K562 (cell line): ENCODE measurements at places on chromosomes 16 and 17.
A peak's percentile ranks its signal among the peaks of the same experiment; 100 is the strongest.

DNA sequence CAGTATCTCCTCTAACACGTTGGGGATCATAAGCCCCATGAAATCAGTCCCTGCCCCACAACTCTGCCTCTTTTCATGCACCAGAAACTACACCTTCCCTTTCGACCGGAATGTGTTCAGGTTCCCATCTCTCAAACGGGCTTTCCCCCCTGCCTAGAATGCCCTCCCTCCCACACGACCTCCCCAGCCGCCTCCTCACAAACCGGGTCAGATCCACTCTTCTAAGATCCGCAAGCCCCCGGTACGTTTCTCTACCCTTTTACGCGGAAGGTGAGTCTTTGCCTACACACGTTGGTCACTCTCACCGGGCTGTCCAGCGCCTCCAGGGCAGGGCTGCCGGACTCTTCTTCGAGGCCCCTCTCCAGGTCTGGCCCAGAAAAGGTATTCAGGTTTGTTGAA, 708 bp downstream of the DHX33 start:
- peak overlapping the region; percentile 97 for H3K4me3 ChIP-seq
- peaks cover 30% of the 10 kb centered on the region; the same call in 1 of the 3 replicates for H3K36me3 ChIP-seq
- DNase-seq, result no peak
- peak overlapping the region; percentile 70 for H3K27ac ChIP-seq

GRCh38 chr17:38904892-38905291, 20.5 kb upstream of the LASP1NB start:
- H3K27ac ChIP-seq, result no peak overlapping the region
- H3K4me1 ChIP-seq, result peaks cover 11% of the 10 kb centered on the region
- no peak for DNase-seq
- peaks cover 56% of the 10 kb centered on the region for H3K36me3 ChIP-seq

- H3K36me3 ChIP-seq, result no peaks in the 10 kb centered on the region
- H3K27ac ChIP-seq, result no peak overlapping the region
- H3K4me3 ChIP-seq, result no peak overlapping the region
- no peak for DNase-seq
- peaks cover 33% of the 10 kb centered on the region for H3K4me1 ChIP-seq
These were observed 14.7 kb downstream of the CCR7 start for GRCh38 chr17:40550608-40551007.

DNA sequence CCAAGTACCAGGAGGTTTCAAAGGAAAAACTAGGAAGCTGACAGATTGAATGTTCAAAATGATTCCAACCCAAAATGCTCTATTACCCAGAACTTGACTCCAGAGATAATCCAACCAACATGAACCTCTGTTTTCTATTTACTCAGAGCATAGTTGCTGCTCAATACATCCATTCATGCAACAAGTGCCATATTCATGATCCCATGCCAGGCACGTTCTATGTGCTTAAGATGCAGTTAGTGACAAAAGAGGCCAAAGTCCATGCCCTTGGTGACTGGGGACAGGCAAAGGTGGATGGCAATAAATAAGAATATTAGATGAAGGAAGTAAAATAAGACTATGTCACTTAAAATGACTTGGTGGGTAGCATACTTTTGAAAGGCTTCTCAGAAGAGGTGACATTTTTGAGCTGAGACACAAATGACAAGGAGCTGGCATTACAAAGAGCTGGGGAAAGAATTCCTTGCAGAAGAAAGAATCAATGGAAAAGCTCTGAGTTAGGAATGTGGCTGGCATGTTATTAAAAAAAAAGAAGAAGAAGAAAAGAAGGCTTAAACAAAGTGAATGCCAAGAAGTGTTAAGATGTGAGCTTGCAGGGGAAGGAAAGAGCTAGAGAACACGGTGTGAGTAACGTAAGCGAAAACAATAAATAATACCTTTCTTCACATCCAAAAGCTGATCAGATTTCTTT, 34.5 kb downstream of the TOX3 start:
- H3K27ac ChIP-seq, result no peak overlapping the region
- no peak overlapping the region for H3K4me3 ChIP-seq
- no peak for DNase-seq
- no peaks in the 10 kb centered on the region for H3K4me1 ChIP-seq
- H3K27me3 ChIP-seq, result no peaks in the 10 kb centered on the region
- H3K36me3 ChIP-seq, result no peaks in the 10 kb centered on the region

GRCh38 chr16:6032438-6032837, 934.8 kb upstream of the EEF2KMT start:
- DNase-seq, result no peak
- no peak overlapping the region for H3K27ac ChIP-seq
- no peak overlapping the region for H3K4me3 ChIP-seq
- no peaks in the 10 kb centered on the region for H3K36me3 ChIP-seq
- H3K27me3 ChIP-seq, result no peaks in the 10 kb centered on the region
- no peaks in the 10 kb centered on the region for H3K4me1 ChIP-seq

DNA sequence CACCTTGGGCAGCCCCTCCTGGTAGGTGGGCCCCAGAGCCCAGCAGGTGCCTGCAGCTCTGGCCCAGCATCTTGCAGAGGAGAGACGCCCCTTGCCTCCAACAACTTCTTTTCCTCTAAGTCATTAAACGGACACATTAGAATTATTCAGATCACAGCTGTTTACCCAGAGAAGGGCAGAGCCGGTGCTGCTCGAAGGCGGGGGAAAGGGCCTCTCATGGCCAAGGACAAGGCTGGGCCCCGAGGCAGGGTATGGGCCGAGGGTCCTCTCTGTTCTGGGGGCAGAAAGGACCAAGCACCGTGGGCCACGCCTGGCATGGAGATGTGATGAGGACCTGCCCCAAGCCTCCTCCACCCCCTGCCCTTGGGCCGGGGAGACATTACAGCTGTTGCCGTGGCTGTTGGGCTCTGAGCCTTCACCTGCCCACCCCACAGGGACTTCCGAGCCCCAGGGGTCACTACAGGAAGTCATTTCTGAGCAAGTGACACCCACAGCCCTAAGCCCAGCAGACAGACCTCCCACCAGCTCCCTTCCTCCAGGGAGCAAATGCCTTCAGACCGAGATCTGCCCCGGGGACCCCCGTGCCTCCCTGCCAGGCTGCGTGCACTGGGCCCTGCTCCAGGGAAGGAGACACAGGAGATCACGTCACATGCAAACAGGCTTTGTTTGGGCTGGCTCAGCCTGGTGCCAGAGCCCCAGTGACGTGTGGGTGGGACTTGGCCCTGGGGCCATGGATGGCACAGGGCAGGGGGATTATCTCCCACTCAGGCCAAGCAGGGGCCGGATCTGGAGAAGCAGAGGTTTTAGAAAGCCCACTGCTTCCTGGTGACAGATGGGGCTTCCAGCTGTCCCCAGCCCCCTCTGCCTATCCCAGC, 699 bp upstream of the PVALEF start:
- H3K4me1 ChIP-seq, result peaks cover 67% of the 10 kb centered on the region
- DNase-seq, result no peak
- H3K27ac ChIP-seq, result no peak overlapping the region
- no peaks in the 10 kb centered on the region for H3K36me3 ChIP-seq

- H3K36me3 ChIP-seq, result no peaks in the 10 kb centered on the region
- H3K4me1 ChIP-seq, result no peaks in the 10 kb centered on the region
- H3K27ac ChIP-seq, result no peak overlapping the region
- no peak for DNase-seq
- H3K27me3 ChIP-seq, result peaks cover 10% of the 10 kb centered on the region
- H3K4me3 ChIP-seq, result no peak overlapping the region
These were observed 756.4 kb upstream of the EEF2KMT start for GRCh38 chr16:5854027-5854426.

- no peak overlapping the region for H3K27ac ChIP-seq
- peaks cover 94% of the 10 kb centered on the region; the same call in 2 of the 3 replicates for H3K36me3 ChIP-seq
- peaks cover 90% of the 10 kb centered on the region for H3K4me1 ChIP-seq
- DNase-seq, result no peak
- no peak overlapping the region for H3K4me3 ChIP-seq
These were observed 5.6 kb downstream of the DUS1L start for GRCh38 chr17:82060001-82060380.

- no peak for DNase-seq
- peaks cover 44% of the 10 kb centered on the region for H3K27me3 ChIP-seq
- H3K36me3 ChIP-seq, result no peaks in the 10 kb centered on the region
- H3K27ac ChIP-seq, result no peak overlapping the region
- H3K4me3 ChIP-seq, result no peak overlapping the region
These were observed 71.5 kb downstream of the CRISPLD2 start for GRCh38 chr16:84891149-84891795.

DNA sequence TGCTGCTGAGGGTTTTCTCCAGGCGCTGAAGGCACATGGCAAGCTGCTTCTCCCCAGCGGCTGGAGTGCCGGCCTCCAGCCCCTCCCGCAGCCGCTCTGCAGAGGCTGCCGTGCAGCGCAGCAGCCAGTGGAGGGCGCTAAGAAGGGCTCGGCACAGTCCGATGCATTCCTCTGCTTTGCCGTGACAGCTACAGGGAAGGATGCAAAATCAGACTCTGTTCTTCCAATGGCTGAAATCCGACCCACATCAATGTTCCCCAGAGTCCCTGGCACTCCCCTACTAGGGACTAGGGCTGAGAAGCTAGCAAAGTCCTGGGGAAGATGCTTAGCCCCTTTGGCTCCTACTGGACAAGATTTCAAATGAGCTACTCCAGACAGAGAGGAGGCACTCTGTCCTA, 19.0 kb downstream of the MED24 start:
- peaks cover 61% of the 10 kb centered on the region for H3K36me3 ChIP-seq
- H3K27ac ChIP-seq, result no peak overlapping the region
- H3K4me3 ChIP-seq, result no peak overlapping the region
- DNase-seq, result peak; percentile 72
- H3K4me1 ChIP-seq, result no peaks in the 10 kb centered on the region
- no peaks in the 10 kb centered on the region for H3K27me3 ChIP-seq

GRCh38 chr17:43010667-43011308, 4.2 kb downstream of the IFI35 start:
- H3K4me3 ChIP-seq, result no peak overlapping the region
- peaks cover 22% of the 10 kb centered on the region for H3K4me1 ChIP-seq
- H3K27me3 ChIP-seq, result no peaks in the 10 kb centered on the region

- no peaks in the 10 kb centered on the region for H3K4me1 ChIP-seq
- no peak overlapping the region for H3K4me3 ChIP-seq
- H3K27me3 ChIP-seq, result peaks cover 10% of the 10 kb centered on the region; the same call in 1 of the 2 replicates
- H3K36me3 ChIP-seq, result no peaks in the 10 kb centered on the region
- H3K27ac ChIP-seq, result no peak overlapping the region
These were observed 18.2 kb upstream of the NOS2 start for GRCh38 chr17:27818401-27819105.

- peaks cover 19% of the 10 kb centered on the region; the same call in 2 of the 3 replicates for H3K36me3 ChIP-seq
- H3K27ac ChIP-seq, result no peak overlapping the region
- H3K27me3 ChIP-seq, result no peaks in the 10 kb centered on the region
- peaks cover 48% of the 10 kb centered on the region for H3K4me1 ChIP-seq
- DNase-seq, result no peak
- H3K4me3 ChIP-seq, result no peak overlapping the region
These were observed 6.6 kb downstream of the NOTUM start for GRCh38 chr17:81954131-81955057.

GRCh38 chr16:18072161-18072560, 264.4 kb downstream of the NPIPA8 start:
- peaks cover 33% of the 10 kb centered on the region; the same call in 1 of the 3 replicates for H3K36me3 ChIP-seq
- no peak overlapping the region for H3K4me3 ChIP-seq
- no peaks in the 10 kb centered on the region for H3K27me3 ChIP-seq
- H3K27ac ChIP-seq, result no peak overlapping the region

DNA sequence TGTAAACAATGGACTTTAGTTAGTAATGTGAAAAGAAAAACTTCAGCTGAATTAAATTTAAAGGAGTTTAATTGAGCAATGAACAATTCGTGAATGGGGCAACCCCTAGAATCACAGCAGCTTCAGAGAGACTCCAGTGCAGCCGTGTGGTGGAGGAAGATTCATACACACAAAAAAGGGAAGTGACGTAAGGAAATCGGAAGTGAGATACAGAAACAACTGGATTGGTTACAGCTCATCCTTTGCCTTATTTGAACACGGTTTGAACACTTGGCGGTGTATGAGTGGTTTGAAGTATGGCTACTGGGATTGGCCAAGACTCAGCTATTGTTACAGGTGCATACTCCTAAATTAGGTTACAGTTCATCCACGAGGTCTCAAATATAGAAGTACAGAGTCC, 460.4 kb upstream of the ASIC2 start:
- no peak overlapping the region for H3K27ac ChIP-seq
- no peaks in the 10 kb centered on the region for H3K4me1 ChIP-seq
- H3K27me3 ChIP-seq, result no peaks in the 10 kb centered on the region
- no peaks in the 10 kb centered on the region for H3K36me3 ChIP-seq

DNA sequence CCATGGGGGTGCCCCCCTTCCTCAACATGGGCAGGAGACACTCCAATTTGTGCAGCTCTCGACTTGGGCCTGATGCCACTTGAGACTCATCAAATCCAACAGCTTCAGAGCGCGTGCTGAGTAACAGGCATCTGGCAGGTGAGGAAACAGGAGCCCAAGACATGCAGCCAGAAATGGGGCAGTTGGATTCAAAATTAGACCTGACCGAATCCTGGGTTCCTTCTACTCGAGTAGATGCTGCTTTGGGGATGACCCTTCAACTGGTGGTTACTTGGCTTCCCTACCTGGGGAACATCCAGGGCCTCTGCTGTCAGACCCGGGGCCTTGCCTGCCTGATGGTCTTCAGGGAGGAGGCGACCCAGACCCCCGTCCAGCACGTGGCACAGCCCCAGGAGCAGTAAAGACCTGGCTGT, 488 bp upstream of the NTN3 start:
- H3K27ac ChIP-seq, result no peak overlapping the region
- H3K4me3 ChIP-seq, result no peak overlapping the region

GRCh38 chr17:31147507-31148202, 52.9 kb downstream of the NF1 start:
- H3K27ac ChIP-seq, result peak overlapping the region; percentile 75; the same call in 2 of the 3 replicates
- H3K4me3 ChIP-seq, result no peak overlapping the region
- peaks cover 13% of the 10 kb centered on the region; the same call in 2 of the 3 replicates for H3K36me3 ChIP-seq
- peaks cover 5% of the 10 kb centered on the region for H3K4me1 ChIP-seq
- DNase-seq, result no peak

DNA sequence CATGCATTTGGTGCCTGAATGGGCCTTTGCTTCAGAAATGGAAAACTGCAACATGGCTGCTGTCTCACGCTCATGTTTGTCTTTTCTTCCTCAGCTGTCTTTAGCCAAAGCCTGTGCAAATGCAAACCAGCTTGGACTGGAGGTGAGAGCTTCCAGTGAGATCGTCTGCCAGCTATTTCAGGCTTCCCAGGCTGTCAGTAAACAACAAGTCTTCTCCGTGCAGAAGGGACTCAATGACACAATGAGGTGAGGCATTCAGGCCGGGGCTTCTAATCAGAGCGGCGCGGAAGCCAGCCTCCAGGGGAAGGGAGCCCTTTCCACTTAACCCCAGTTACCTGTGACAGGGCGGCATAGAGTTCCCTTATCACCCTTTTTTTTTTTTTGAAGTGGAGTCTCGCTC, 14.3 kb downstream of the CCNF start:
- no peak for DNase-seq
- peaks cover 6% of the 10 kb centered on the region; the same call in 1 of the 2 replicates for H3K4me1 ChIP-seq
- no peak overlapping the region for H3K4me3 ChIP-seq

GRCh38 chr17:76709077-76709950, 1.5 kb downstream of the MXRA7 start:
- peaks cover 17% of the 10 kb centered on the region; the same call in 2 of the 3 replicates for H3K36me3 ChIP-seq
- no peak overlapping the region for H3K27ac ChIP-seq
- H3K4me3 ChIP-seq, result peak overlapping the region; percentile 42; the same call in 1 of the 2 replicates
- H3K27me3 ChIP-seq, result no peaks in the 10 kb centered on the region
- H3K4me1 ChIP-seq, result peaks cover 25% of the 10 kb centered on the region; the same call in 2 of the 3 replicates

DNA sequence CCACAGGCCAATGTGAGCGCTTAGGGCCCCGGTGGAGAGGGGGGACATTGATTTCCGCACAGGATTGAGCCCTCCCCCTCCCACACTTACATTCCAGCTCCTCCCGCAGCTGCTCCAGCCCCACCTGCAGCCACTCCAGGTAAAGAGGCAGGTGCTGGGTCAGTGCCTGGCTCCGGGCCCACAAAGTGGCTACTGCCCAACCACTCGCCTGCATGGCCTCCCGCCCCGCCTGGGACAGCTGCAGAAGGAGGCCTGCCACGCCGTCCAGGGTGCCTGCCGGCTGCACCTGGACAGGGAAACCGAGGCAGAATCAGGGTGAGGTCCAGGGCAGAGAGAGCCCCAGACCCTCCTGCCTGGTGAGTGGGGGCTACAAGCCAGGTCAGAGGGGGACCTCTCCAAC, 46.3 kb downstream of the RMI2 start:
- H3K27ac ChIP-seq, result no peak overlapping the region
- H3K4me1 ChIP-seq, result 0 out of 3 replicates have a peak, but pooled peaks cover 3% of the 10 kb centered on the region
- no peaks in the 10 kb centered on the region for H3K36me3 ChIP-seq
- no peak overlapping the region for H3K4me3 ChIP-seq
- no peak for DNase-seq
